Foreskin keratinocyte (primary cell): ENCODE measurements at places on chromosomes 3 and 15. TPM values are rescaled to one million over a fixed set of nuclear protein-coding genes. Genes with fewer than 3 reads are reported as not detected.

DNA sequence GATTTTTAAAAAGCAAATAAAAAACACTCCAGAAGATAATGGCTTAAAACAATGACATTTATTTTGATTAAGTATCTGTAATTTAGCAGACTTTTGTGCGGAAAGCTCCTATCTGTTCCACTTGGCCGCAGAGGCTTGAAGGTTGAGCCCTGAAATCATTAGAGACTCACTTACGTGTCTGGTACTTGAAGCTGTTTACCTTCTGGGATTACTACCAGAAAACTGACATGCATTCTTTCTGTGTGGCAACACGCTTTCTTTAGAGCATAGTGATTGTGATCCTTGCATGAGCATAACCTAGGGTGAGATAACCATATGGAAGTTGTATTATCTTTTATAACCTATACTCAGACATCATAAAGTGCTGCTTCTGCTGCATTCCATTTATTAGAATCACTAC lies 298.5 kb downstream of the SI start:
- DNase-seq = no peak

TICRR gene
- total RNA-seq = 14.9 and 15.9 TPM in 2 replicates

DNA sequence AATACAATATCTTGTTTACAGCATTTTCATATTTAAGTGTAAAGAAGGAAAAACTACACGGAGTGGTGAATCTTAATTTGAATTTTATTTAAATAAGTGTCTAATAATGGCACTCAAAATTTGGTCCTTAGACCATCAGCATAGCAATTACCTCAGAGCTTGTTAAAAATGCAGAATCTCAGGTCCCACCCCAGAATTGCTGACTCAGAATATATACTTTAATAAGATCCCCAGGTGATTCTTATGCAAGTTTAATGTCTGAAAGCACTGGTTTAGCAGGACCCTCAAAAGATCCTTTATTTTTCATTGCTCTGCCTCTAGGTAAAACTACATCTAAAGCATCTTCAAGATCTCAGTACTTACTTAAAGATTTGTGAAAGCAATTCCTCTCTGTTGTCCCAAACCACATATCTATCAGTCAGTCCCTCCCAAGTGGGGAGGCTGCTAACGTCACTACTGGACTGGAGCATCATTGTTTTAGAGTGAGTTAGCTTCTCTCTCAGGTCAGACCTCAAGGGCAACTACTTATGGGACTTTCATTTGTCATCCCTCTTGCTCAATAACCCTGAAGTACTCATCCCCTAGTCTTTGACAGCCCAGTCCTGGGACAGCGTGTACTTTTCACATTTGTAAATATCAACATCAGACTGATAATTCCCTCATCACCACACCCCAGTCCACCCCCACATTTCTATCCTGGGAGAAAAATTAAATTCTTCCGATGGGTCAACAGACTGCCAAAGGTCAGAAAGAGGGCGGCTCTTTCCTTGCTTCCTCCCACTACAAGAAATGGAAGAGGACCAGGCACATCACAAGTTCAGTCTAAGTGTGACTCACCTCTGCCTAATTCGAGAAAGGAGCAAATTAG lies 76.7 kb downstream of the CBLB start:
- DNase-seq = peak; percentile 58

DNA sequence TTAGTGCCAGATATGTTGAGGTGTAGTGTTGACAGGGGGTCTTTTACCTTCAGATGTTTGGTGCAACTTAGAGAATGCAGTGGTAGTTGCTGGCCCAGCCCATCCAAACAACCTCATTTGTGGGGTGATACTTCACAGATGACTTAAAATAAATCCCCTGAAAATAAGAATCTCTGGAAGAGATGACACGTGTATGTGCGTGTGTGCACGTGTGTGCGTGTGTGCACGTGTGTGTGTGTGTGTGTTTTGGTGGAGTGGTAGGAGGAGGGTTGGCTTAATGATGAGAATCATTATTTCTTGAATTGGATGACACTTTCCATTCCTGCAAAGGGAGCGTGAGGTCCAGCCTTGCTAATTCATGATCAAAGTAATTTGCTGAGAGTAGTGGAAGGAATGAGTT lies 31.9 kb downstream of the SNRPN start:
- DNase-seq = no peak

DNA sequence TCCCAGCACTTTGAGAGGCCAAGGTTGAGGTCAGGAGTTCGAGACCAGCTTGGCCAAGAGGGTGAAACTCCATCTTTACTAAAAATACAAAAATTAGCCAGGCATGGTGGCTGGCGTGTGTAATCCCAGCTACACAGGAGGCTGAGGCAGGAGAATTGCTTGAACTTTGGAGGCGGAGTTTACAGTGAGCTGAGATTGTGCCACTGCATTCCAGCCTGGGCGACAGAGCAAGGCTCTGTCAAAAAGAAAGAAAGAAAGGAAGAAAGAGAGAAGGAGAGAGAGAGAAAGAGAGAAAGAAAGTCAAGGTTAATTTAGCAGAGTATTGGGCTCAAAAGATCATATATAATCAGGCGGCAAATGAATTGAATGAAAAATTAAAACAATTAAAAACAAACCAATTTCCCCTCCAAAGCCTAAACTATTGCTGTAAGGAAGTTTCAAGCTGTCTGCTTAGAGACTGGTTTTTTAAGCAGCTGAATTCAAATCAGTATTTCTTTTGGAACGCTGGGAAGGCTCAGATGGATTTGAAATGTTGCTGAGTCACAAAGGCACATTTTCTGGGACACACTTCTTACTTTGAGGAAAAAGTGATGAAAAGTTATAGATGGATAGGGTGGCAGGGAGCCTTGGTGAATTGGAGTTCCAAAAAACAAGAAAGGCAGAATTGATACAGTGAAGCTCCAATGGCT lies 81.3 kb upstream of the BHLHE40 start:
- DNase-seq = no peak

DNA sequence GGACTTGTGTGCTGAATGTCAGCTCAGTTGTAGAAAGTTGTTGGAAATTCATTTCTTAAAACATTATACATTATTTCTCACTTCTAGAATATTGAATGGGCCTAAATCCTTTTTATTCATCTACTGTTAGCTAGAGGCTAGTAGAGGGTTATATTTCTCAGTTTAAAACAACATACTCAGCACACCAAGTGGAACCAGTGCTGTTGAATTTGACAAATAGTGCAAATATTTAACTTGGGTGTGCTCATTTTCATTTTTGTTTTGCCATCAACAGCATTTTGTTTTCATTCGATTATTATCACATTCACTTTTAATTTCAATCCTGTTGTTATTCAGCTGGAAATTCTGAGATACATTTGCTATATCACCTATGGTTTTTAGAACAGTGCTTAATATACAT lies 269.4 kb upstream of the PEX5L start:
- DNase-seq = no peak

GOLGA6A gene
- total RNA-seq = not detected in 2 replicates
